ENCODE measurements at places on chromosomes 3 and 15.

- no peak for DNase-seq
Measured at GRCh38 chr3:69642606-69643005, 96.7 kb upstream of the MITF start.

GRCh38 chr3:52754373-52754772 is 16.4 kb downstream of the NEK4 start:
- no peak for DNase-seq

DNA sequence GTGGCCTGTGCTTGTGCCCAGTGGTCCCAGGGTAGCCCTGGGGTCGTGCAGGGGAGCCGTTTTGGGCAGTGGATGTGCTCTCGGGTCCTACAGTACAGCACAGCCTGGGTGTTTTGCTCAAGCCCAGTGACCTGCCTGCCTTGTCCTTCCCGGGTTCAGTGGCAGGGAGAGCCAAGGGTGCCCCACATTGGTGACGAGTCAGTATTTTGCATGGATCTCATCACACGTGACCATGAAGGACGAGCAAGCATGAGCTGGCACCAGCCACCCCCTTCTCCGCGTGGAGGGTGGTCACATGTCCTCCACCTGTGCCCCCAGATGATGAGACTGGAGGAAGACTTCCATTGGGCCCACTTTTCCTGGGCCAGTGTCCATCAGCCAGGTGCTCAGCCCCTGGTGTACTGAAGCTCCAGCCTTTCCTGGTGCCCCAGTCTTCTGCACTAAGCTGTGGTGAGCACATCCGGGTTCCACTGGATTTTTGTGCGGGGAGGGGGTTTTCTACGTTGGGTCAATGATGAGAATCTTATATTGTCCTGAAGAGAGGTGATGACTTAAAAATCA is 197.5 kb downstream of the UBE3A start:
- no peak for DNase-seq

DNA sequence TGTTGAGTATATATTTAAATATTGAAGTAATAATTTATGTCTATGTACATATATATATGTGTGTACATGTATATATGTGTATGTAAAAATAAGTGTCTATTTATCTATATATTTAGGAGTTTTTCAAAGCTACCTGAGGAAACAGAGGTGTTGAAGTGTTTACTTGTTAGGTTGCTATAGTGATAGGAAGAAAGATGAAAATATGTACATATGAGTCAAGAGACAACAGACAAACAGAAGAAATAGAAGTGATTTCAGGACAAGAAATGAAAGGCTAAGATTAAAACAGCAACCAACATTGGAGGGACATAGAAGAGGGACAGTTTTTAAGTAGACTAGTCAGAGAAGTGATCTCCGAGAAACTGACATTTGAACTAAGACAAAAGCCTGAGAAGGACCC is 11.1 kb downstream of the IL1RAP start:
- no peak for DNase-seq

DNA sequence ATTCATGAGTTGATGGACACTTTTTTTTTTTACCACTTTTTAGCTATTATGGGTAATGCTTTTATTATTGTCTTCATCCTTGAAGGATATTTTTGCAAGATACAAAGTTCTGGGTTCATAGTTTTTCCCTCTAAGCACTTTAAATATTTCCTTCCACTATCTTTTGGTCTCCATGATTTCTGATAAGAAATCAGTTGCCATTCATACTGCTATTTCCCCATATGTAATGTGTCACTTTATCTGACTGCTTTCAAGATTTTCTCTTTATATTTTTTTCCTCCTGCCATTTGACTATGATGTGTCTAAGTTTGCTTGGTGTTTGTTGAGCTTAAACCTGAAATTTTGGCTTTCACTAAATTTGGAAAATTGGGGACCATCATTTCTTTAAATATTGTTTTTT is 19.3 kb downstream of the NRG4 start:
- DNase-seq = no peak

- DNase-seq = peak; percentile 43
Measured at GRCh38 chr3:42340466-42340865, 69.9 kb downstream of the LYZL4 start.

DNA sequence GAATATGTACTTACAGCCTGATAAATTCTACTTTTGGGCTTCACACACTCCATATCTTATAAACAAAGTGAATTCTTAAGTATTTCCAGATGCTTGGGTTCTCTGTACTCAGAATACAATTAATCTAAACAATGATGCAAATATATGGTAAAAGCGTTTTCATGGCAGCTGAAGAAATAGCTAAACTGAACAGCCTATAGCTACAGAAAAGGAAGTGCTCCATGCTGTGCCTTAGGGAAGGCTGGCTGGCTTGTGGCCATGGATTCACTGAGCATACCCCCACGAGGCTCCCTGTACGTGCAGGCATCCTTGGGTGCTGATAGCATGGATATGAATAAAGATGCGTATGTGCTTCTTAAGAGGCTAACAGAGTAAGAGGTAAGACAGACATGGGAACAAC is 264.0 kb downstream of the KLF13 start:
- DNase-seq = no peak

GRCh38 chr3:10440684-10441083 is 64.7 kb downstream of the ATP2B2 start:
- no peak for DNase-seq

DNA sequence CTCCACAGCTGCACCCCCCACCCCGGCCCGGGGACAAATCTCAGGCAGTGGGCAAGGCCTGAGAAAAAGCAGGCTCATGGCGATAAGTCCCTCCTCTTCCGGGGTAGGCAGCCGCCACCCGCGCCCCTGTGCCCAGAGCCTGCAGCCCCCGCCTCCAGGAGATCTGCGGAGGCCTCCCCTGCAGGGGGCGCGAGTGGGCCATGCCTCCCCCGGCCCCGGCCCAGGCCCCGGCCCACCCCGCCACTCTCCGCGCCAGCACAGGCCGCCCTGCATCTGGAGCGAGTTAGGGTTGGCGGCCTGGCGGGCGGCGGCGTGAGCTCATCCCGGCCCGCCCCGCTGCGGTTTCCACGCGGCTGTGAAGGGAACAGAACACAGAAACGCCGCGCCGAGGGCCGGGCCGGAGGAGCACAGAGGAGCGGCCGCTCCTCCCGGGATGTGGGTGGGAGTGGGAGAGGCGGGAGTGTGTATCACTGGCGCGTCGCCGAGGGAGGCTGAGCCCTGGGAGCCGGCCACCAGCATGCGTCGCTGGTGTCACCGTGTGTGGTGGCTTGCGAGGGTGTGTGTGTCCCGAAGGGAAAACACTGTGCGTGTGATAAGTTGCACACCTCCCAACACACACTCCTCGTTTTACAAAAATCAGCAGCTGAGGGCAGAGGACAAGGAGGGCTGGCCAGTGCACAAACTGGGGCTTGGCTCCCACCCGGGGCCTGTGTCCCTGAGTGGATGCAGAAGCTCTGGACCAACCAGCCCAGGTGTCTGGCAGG is 17.2 kb downstream of the MYL3 start:
- DNase-seq = peak; percentile 74

- no peak for DNase-seq
Measured at GRCh38 chr15:48584812-48585563, 60.5 kb downstream of the FBN1 start.

Measured in ELR (cell line).